ENCODE measurements at places on chromosomes 13 and 19. TPM values are rescaled to one million over a fixed set of nuclear protein-coding genes. Genes with fewer than 3 reads are reported as not detected.

GRCh38 chr19:35431145-35431807 lies 16.8 kb upstream of the FFAR2 start:
- DNase-seq, result no peak

DNA sequence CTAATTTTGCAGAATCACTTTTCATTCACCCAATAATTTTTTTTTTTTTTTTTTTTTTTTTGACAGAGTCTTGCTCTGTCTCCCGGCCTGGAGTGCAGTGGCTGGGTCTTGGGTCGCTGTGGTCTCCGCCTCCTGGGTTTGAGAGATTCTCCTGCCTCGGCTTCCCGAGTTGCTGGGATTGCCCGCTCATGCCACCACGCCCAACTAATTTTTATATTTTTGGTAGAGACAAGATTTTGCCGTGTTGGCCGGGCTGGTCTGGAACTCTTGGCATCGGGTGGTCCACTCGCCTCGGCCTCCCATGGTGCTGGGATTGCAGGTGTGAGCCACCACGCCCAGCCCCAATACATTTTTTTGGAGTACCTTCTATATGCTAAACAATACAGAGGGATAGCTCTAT lies 1120.0 kb upstream of the ATXN8OS start:
- no peak for DNase-seq

GRCh38 chr13:47837104-47837880 lies 163.8 kb downstream of the SUCLA2 start:
- DNase-seq, result no peak

GRCh38 chr13:103134271-103134670 lies 68.1 kb upstream of the SLC10A2 start:
- DNase-seq, result no peak

DHDH gene
- 0.65 TPM for polyA plus RNA-seq

GRCh38 chr13:111216166-111216960 lies 101.3 kb downstream of the ARHGEF7 start:
- no peak for DNase-seq

MED26 gene
- polyA plus RNA-seq, result 4.9 TPM

CEACAM19 gene
- polyA plus RNA-seq, result 4.3 TPM

NXNL1 gene
- not detected for polyA plus RNA-seq

DNA sequence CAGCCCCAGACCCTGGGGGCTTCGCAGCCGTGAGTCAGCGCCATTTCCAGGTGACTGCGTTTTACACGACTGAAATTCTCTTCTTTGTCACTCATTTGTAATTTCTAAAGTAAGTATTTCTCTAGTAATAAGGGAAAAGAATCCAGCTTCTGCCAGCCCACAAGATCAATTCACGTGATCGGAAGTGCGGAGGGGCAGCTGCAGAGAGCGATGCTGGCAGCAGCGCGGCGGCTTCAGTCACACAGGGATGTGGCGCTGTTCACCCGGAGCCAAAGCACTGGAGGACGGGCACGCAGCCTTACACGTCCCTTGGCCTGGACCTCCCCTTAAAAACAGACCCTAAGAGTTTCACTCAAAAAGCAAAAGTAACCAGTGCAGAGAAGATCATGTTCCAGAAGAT lies 18.4 kb downstream of the GRTP1 start:
- DNase-seq, result no peak

DNA sequence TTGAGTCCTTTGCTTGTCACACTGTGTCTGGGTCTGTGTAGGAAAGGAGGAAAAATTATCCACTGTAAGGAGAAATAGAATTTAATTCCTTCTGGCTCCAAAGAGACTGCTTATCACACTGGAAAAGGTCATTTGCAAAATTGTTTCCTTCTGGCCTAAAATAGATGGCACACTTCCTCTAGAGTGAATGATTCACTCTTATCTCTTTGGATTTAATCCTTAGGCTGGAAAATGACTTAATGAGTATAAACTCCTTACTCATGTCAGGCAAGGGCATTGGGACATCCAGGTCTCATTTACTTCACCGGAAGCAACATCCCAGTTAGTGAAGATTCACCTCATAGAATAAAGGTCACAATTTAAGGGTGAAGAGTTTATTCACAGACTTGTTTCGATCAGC lies 293.6 kb downstream of the OXGR1 start:
- DNase-seq, result no peak

- DNase-seq, result no peak
These were observed 438 bp downstream of the PRKCSH start for GRCh38 chr19:11435833-11436313.

- no peak for DNase-seq
These were observed 612 bp downstream of the ZNF526 start for GRCh38 chr19:42220751-42221097.

- no peak for DNase-seq
These were observed 39.8 kb upstream of the LATS2 start for GRCh38 chr13:21100994-21101757.

- DNase-seq, result no peak
These were observed 816 bp upstream of the TBXA2R start for GRCh38 chr19:3607303-3608078.

GRCh38 chr13:21338639-21339278 lies 120.3 kb downstream of the ZDHHC20 start:
- DNase-seq, result no peak

DNA sequence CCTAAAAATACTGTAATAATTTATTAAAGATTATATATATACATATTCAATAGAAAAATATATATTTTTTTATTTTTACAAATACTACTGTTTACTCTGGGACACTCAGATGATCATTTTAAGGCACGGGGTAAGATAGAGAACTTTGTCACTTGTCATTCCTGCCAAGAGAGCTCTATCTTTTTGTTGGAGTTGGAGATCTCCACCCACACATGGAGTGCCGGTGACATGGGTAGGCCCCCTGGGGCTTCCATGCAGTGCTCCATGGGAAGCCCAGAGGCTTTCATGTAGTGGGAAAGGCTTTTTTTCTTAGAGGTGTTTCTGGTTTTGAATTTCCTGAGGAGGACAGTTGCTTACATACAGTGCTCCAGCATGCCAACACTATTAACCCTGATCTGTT lies 81.4 kb downstream of the LMO7 start:
- DNase-seq, result no peak

DNA sequence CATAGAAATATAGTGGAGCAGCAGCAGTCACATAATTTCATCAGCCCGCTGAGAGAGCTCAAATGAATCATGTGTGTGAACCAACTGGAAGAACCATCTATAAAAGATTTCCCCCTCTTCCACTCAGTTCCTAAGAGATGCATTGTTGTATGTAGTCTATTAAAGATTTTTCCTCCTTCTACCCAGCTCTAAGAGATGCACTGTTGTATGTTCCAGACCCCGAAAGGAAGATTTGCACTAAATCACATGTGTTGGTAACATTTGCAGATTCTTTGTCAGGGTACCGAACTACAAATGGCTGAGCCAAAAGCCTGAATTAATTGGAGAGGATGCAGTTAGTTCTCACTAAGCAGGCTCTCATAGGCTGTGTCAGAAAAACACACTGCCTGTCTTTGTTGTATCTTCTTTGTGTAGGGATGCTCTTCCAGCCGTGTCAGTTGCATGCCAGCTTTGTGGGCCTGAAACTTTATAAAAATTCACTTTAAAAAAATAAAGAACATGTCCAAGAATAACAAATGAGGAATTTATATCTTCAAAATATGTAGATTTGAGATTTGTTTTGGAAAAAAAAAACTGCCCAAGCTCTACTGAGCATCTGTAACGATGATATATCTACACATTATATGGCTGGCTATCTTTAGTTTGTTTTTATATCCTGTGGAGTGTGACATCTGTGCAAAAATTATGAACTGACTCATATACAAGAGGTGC lies 223.1 kb downstream of the MZT1 start:
- DNase-seq, result no peak

HIF3A gene
- 0.07 TPM for polyA plus RNA-seq

All from foreskin keratinocyte (primary cell).